ENCODE measurements at places on chromosomes 2 and 18.

DNA sequence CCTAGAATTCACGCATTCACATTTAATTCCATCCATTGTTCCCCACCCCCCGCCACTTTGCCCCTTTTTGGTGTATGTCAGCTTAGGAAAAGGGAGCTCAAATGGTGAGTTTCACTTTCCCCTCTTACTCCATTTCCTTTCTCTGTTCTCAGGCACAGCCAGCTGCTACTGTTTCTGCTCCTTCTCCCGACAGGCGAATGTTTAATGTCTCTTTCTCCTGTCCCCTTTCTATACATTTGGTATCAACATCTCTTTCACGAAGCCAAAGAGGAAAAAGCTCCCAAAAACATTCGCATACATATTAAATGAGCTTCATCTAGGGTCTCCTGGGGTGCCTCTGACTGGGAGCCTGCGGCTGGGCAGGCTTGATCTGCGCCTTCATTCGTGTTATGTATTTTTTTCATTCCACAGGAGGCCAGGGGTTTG lies 124.2 kb upstream of the SATB2 start:
- DNase-seq = no peak

DNA sequence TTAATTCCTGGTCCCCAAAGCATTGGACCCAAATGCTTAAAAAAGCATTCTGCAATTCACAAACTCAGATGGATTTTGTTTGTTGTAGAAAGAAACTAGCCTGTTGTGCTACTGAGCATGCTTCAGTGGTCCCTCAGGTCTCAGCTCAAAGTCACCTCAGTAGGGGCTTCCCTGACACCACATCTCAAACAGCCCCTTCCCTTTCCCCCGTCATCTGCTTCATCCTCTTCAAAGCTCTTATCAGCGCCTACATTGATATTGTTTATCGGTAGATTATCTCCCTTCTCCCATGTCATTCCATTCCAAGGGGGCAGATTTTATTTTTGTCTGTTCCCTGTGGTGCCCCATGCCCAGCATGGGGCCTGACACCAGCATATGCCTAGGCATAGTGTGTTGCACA lies 172.9 kb downstream of the CELF4 start:
- DNase-seq = no peak

GRCh38 chr18:77250926-77251729 lies 1.5 kb downstream of the GALR1 start:
- no peak for DNase-seq

- DNase-seq = no peak
These were observed 88.0 kb downstream of the TEX51 start for GRCh38 chr2:126986631-126987187.

GRCh38 chr2:55809875-55810621 lies 113.5 kb downstream of the EFEMP1 start:
- DNase-seq = no peak

GRCh38 chr18:40917056-40917455 lies 1038.0 kb upstream of the PIK3C3 start:
- no peak for DNase-seq

GRCh38 chr18:55083461-55083860 lies 124.2 kb upstream of the CCDC68 start:
- DNase-seq = peak; percentile 71

GRCh38 chr2:157466764-157467163 lies 22.9 kb upstream of the CYTIP start:
- DNase-seq = no peak

DNA sequence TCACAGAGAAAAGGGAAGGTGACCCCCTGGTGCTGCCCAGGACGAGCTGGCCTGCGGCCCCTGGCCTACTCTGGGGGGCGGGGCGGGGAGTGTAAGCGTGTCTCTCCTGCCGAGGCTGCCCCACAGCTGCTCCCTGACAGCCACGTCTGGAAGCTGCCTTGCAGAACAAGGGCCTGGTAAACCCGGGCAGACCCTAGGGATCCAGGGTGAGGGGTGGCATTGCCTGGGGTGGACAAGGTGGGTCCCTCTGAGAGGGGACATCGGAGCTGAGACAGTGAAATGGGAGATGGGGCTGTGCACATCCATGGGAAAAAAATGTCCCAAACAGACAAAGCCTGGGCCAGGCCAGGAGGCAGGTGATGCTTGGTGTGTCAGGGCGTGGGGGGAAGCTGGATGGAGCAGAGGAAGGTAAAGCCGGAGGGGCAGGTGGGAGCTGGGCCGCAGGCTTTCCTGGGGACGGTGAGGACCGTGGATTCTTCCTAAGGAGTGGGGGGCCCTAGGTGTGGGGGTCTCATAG lies 66.0 kb upstream of the HDAC4 start:
- DNase-seq = no peak

DNA sequence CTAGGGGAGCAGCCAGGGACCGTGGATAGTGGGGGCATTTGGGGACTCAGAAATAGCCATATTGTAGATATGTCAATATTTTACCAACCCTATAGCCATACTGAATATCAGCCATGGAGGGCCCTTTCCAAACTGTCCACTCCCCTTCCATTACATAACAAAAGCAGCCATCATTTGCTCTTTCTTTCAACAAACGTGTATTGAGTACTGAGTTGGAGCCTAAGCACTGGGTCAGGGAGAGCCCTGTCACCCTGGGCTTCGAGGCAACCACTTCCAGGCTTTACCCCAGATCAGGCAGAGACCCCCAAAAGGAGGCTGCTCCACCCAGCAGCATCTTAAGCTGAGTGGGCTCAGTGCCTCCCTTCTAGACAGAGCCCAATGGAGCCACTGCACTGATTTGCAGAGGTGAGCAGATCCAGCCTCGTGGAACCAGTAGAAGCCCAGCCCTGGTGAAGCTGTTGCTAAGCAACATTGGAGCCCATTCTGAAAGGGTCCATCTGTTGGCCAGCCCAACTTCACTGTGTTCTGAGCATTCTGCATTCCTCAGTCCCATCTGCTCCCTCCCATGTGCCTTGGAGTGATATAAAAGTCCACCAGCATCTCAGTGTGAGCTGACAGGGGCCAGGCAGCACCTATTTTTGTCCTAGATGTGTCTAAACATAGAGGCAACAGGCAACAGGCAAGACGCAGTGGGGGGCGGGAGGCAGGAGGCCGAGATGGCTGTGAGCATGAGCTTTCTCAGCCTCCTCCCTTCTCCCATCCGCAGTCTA lies 112.1 kb downstream of the PLB1 start:
- DNase-seq = peak; percentile 81

DNA sequence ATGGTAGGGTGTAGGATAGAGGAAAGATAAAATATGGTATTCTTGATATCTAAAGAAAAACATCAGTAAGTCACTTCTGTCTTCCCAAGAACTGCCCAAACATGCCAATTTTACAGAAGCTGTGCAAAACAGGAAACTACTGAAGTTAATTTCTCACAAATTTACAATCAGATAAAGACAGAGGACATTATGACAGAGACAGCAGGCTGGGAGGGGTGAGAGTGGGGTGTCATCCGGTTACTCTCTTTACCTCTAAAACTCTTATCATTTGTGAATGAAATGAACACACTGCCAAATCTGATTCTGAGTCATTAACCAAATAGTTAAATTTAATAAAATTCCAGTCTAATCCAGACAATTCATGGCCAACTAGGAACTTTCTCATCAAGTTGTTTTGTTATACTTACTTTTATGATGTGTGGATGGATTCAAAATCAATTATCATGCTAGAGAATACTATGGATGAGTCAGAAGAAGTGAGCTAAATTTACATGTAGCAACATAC lies 323.2 kb upstream of the MEX3C start:
- no peak for DNase-seq

DNA sequence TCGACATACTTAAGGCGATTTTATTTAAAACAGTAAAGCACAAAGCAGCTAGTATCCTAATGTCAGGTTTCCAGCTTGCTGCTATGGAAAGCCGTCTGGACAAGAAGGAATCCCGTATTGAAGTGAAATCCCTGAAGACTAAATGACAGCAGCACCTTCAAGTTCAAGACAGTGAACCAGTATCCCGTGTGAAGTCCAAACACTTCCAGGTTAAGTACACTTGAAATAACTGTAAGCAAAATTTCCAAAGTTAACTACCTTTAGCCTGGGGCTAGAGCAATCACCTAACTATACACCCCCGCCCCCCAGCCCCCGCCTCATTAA lies 1.2 kb downstream of the MBOAT2 start:
- no peak for DNase-seq

DNA sequence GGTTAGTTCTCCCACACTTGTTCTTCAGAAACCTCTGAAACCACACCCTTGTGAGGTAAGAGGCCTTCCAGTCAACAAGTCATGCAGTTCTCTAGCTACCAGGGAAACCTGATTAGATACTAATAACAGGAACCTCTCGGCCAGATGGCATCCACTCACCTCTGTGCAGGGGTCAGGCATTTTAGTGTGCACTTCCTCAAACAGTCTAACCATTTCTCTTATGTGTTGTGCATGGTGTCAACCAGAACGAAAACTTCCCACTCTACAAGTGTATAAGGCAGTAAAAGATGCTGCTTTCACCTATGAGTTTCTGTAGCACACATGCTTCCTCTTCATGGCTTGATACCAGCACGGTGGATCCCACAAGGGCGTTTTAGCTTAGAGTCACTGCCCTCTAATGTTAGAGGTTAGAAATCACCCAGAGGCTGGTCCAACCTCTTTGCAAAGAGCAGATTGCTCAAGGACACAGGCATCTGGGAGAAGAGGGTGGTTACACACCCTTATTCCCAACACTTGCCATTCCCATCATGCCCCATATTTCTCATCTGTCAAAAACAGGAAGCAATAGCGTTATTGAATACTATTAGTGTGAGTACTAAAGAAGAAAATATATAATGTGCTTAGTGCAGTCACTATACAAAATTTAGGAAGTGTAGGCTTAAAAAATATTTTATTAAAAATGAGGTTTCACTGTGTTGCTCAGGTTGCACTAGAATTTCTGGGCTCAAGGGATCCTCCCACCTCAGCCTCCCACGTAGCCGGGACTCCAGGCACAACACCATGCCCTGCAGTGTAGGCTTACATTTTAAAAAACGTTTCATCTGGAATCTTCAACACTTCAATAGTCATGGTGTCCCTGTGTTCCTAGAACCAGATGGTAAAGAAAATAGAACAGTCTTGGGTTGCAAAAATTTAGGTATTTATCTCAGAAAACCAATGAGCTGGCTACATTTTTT lies 34.5 kb upstream of the RAB31 start:
- peak; percentile 79 for DNase-seq

GRCh38 chr2:180656455-180656847 lies 324.0 kb upstream of the UBE2E3 start:
- DNase-seq = peak; percentile 62

- no peak for DNase-seq
These were observed 263.4 kb downstream of the SH3BP4 start for GRCh38 chr2:235215248-235215647.

DNA sequence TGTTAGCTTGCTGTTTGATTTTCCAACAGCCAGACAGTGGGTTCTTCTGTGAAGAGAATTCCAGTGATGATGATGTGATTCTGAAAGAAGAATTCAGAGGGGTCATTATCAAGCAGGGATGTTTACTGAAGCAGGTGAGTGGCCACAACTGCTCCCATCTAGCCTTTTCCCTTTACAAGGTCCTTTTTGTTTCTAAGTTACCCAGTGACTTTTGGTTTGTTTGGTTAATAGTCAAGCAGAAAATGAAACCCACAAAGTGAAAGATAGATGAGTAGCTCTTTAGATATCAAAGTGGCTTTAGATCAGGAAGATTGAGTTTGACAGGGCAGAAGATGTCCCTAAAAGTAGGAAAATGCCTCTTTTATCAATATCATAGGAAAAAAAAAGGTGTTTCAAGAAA lies 23.3 kb downstream of the PLEK start:
- DNase-seq = no peak

- DNase-seq = peak; percentile 77
These were observed 152.6 kb upstream of the TTC39C start for GRCh38 chr18:23861805-23862470.

DNA sequence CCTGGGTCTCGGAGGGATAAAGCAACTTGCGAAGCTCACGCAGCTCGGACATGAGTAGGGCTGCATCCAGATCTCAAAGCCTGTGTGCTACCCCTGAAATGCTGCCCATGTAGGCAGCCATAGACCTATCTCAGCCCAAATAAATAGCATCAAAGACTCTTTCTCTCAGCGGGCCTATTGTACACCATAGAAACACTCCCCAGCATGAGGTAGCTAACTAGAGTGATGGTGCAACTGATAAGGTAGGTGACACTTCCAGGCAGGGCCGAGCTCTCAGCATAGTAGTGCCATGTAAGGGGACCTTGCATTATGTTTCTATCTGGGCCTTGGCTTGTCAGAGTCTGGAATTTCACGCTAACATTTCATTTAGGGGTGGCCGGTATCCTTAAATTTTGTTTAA lies 52.4 kb downstream of the RABL2A start:
- DNase-seq = no peak

- DNase-seq = no peak
These were observed 10.2 kb downstream of the SIX3 start for GRCh38 chr2:44951714-44952113.

GRCh38 chr2:233991196-233991595 lies 59.3 kb upstream of the SPP2 start:
- DNase-seq = no peak

- DNase-seq = no peak
These were observed 29.1 kb downstream of the SLC4A3 start for GRCh38 chr2:219656526-219656925.

- peak; percentile 37 for DNase-seq
These were observed 16.6 kb upstream of the CCNYL1 start for GRCh38 chr2:207694811-207695281.

DNA sequence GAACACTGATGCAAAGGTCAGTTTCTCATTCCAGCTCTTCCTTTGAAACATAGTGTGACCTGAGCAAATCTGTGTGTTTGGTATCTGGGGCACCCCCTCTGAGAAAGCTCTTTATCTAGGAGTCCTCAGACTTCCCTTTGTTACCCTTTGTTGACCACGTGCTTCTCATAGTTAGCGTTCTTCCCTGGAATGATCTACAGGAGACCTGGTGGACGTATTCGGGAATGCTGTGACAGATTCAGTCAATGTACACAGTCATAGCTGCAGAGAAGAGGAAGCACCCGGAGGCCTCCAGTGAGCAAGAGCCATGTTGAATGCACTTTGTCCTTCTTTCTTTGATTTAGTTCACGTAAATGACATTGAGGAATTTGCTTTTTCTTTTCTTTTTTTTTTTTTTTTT lies 10.7 kb upstream of the CHMP1B start:
- no peak for DNase-seq

GRCh38 chr2:105144152-105144940 lies 97.2 kb upstream of the GPR45 start:
- DNase-seq = no peak

DNA sequence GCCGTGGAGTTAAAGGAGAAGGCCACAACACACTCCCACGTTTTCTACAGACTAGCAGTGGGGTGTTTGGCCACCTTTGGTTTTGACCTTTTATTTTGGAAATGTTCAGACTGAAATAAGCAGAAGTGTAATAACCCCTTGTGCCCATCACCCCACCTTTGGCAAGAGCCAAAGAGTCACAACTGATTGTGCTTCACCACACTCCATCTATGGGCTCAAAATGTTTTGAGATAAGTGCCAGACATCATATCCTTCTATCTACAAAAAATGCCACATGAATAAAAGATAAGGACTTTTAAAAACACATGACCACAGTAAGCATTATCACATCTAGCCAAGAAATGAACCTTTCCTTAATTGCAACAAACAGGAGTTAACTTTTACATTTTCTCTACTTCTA lies 9.9 kb upstream of the GPR35 start:
- no peak for DNase-seq

- no peak for DNase-seq
These were observed 62.3 kb upstream of the ZFP36L2 start for GRCh38 chr2:43288417-43289305.
